Fibroblast of upper back skin (primary cell): ENCODE measurements at places on chromosomes 1 and 21.

GRCh38 chr1:16013220-16013907 is 4.5 kb downstream of the HSPB7 start:
- DNase-seq, result peak; percentile 86

- DNase-seq, result no peak
Observed at GRCh38 chr1:18412882-18413353, 67.8 kb upstream of the KLHDC7A start.

GRCh38 chr1:192916021-192916420 is 107.2 kb downstream of the RGS2 start:
- no peak for DNase-seq

DNA sequence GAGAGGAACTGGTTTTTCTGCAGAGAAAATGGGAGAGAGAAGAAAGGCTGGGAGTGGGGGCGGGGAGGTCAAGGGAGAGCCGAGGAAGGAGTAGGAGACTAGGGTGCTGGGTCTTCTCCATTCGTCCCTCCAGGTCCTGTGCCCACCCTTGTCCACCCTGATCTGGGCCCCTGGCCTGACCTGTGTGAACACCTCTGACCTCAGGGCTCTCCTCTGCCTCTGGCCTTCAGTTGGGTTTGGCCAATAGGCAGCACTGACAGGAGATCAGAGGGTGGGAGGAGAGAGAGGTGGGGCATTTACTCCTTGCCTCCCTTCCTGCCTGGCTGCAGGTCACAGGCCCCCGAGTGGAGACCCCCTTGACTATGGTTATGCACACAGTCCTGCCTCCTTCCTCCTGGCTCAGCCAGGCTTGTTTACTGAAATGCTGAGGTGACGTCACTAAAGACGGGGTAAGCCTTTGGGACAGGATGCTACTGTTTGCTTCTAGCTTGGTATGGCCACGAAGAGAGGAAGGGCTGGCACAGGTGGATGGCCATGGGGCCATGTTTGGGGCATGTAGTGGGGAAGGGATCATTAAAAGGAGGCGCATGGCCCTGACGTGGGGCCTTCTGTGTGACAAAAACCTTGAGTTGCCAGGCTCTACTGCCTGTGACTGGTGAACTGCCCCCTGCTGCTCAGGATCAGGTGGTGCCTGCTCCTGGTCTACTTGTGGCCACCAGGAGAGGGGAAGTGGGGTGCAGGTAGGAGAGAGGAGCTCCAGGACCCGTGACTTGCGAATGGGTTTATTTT is 248.7 kb upstream of the CSF3R start:
- no peak for DNase-seq

DNA sequence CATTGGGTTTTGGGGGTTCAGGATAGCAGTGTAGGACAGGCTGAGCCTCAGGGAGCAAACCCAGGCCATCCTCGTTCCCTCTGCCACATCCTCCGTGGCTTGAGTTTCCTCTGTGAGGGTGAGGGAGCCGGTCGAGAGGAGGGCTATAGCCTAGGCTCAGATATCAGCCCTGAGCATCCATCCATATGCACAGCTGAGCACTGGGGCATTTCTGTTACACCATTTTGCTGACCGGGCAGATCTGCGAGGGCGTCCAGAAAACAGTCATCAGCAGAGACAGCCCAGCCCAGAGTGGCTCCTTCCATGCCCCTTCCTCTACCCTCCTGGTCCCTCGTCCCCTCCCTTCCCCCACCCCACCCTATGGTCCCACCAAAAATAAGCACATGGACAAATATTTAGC is 53.5 kb downstream of the PTPRF start:
- no peak for DNase-seq

- no peak for DNase-seq
Observed at GRCh38 chr1:83746234-83746633, 252.7 kb downstream of the TTLL7 start.

DNA sequence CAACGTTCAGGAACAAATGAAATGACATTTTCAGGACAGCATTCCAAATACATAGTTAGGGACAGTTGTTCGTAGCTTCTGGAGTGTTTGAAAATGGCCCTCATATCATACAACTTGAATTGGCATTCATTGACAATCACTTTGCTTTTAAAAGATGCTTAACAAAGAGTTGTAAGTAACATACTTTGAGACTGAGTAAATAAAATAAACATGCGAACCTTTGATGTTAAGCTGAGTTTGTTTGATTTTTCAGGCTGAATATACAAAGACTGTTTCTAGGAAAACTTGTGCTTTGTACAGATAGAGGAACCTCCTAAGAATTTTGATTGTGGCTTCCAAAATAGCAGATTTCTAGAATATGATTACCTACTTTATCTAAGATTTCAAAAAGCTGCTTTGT is 45.3 kb downstream of the ITSN1 start:
- no peak for DNase-seq

DNA sequence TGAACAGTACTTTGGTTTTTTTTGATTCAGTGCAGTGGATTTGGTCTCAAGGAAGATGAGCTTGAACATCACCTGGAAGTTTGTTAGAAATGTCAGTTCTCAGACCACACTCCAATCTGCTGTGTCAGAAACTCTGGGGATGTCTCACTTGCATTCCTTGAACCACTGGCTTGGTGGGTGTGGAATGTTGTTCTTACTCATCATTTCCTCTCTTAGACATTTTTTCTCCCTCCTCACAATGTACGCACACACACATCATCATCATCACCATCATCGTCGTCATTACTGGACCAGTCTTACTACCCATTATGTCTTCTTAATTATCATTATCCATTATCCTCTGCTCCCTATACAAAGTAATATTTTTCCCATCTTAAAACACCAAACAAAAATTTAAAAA is 91.9 kb upstream of the KCNK2 start:
- DNase-seq, result peak; percentile 98

DNA sequence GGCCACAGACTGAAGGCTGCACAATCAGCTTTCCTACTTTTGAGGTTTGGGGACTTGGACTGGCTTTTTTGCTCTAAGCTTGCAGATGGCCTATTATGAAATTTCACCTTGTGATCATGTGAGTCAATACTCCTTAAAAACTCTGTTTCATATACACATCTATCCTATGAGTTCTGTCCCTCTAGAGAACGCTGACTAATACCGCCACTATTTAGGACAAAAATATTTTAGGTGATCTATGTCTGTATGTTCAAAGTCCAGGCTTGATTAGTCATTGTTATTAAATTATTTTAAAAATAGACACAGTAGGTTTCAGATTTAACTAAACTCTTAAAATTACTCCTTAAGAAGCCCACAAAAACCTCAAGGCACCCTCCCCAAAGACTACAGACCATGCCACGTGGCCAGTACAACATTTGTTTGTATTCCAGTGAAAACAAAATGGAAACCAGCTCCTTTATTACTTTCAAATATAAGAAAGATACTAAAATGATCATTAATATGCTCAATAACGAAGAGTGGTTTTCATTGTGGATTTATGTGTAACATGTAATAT is 63.1 kb downstream of the TMPRSS15 start:
- peak; percentile 79 for DNase-seq

GRCh38 chr1:34532113-34532512 is 222.7 kb upstream of the GJB5 start:
- DNase-seq, result no peak
